Chondrocyte (in vitro differentiated cells): ENCODE measurements at places on chromosomes 16 and 17. TPM values are rescaled to one million over a fixed set of nuclear protein-coding genes. Genes with fewer than 3 reads are reported as not detected.

GRCh38 chr17:43721537-43722268, 36.9 kb downstream of the SOST start:
- H3K27me3 ChIP-seq: no peaks in the 10 kb centered on the region
- H3K4me1 ChIP-seq: peaks cover 27% of the 10 kb centered on the region
- peak overlapping the region; percentile 12 for H3K27ac ChIP-seq
- no peak for DNase-seq
- peak overlapping the region; percentile 72 for H3K4me3 ChIP-seq
- H3K36me3 ChIP-seq: no peaks in the 10 kb centered on the region

- peaks cover 12% of the 10 kb centered on the region for H3K4me1 ChIP-seq
- H3K27ac ChIP-seq: no peak overlapping the region
- H3K36me3 ChIP-seq: no peaks in the 10 kb centered on the region
- DNase-seq: no peak
Observed at GRCh38 chr17:39351508-39351907, 49.9 kb downstream of the FBXL20 start.

PYCARD gene
- 2.7 to 2.9 TPM (median 2.8 TPM) in 3 replicates for total RNA-seq

WWP2 gene
- 37.9 to 41.2 TPM (median 39.9 TPM) in 3 replicates for total RNA-seq
